Right ventricle myocardium inferior (tissue), 1 donor: ENCODE measurements at places on chromosomes 7 and 10. TPM values are rescaled to one million over a fixed set of nuclear protein-coding genes. Genes with fewer than 3 reads are reported as not detected.

Gene GLCCI1
- 5.7 TPM for total RNA-seq

Gene GRID1
- total RNA-seq: 1.3 TPM

Gene RNF148
- 0.32 TPM for total RNA-seq

Gene NPFFR1
- total RNA-seq: not detected

Gene NXPH1
- not detected for total RNA-seq

Gene SAMD9L
- total RNA-seq: 3.8 TPM

Gene MMD2
- not detected for total RNA-seq

Gene CYP2C9
- total RNA-seq: not detected

Gene HABP2
- not detected for total RNA-seq

Gene AGBL3
- total RNA-seq: 2.2 TPM

Gene GARIN1A
- 1.8 TPM for total RNA-seq

Gene ELFN1
- total RNA-seq: 10.7 TPM

Gene ANXA8L1
- 0.68 TPM for total RNA-seq

Gene ACHE
- total RNA-seq: 0.73 TPM

Gene CCDC6
- 16.2 TPM for total RNA-seq

Gene FAM131B
- 0.73 TPM for total RNA-seq

Gene SORCS1
- total RNA-seq: 2.9 TPM

Gene IRF5
- total RNA-seq: 3.3 TPM

Gene SUGCT
- 4.4 TPM for total RNA-seq

Gene ATG9B
- total RNA-seq: not detected

Gene SPDYE6
- total RNA-seq: not detected

Gene MKX
- 0.14 TPM for total RNA-seq

Gene METTL27
- total RNA-seq: 0.27 TPM

Gene LRRC4
- 2.4 TPM for total RNA-seq

Gene ASZ1
- total RNA-seq: not detected

Gene POLD2
- total RNA-seq: 87.3 TPM

Gene POM121
- total RNA-seq: 15.5 TPM

Gene EMX2
- total RNA-seq: not detected

Gene CHCHD1
- total RNA-seq: 30.8 TPM
